ENCODE measurements at places on chromosomes 6 and 20.

GRCh38 chr6:44737829-44738528 lies 350.5 kb downstream of the CDC5L start:
- no peak for DNase-seq

GRCh38 chr6:87541744-87542143 lies 48.0 kb downstream of the RARS2 start:
- DNase-seq: no peak

DNA sequence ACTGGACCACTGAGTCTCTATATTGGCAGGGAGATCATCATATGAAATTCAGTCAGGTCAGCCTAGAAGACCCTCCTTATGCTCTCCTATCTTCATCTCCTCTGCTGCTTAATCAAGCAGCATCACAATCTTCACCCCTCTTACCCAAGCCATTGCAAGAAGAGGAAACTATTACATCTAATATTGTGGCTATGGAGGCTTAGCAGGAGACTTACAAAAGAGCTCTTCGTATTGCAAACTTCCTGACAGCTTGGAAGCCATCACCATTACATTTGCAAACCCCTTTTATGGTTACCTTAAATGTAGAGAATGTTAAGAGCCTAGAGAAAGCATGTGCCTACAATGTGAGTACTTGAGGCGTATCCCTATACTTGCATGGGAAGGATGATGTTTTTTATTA lies 87.2 kb upstream of the STXBP5 start:
- DNase-seq: peak; percentile 67

DNA sequence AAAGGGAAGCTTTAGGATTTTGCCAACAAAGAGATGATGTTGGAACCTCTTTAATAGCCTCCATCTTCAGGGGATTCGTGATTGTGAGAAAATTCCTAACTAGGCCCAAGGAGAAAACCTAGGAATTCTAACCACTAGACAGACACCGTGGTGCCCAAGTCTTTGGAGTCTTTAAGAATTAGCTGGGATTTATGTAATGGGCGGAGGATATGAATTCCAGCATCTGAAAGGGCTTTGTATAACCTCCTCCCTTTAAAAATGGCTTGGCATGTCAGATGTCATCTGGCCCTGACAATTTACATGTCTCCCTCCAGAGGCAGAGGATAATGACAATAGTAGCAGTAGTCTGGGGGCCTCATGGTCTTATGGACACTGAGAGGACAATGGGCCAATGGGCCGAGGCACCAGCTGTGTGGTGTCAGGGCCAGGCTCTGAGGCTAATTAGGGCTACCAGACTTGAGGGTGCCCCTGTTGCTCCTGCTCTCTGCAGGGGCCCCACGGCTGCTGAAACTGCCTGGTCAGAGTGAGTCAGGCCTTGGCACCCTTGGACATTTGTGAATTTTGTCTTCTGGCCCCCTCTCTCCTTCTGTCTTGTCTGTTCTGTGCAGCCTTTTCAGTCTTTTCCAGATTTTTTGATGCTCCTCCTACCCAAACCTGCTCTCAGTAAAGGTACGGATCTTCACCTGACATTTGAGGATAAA lies 113.9 kb downstream of the EDN1 start:
- no peak for DNase-seq

GRCh38 chr6:117740605-117741004 lies 65.3 kb downstream of the NUS1 start:
- DNase-seq: no peak

DNA sequence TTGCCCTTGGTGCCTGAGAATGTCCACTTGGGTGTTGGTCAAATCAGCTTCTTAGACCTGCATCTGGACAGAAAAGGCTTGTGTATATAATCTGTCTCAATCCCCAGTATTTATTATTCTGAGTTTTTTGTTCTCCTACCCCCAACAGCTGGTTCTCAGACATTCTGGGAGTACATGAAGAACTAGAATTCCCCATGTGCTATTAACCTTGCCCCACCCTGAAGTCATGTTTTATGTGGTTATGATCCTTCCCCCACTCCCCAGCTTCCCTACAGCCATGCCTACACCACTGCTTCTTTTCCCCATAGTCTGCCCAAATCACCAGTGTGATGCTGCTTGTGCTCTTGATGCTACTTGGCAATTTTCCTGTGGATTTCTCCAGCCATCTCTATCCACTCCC lies 157.0 kb downstream of the ADAT2 start:
- DNase-seq: no peak

GRCh38 chr20:63261060-63261794 lies 7.0 kb upstream of the NKAIN4 start:
- DNase-seq: no peak

- DNase-seq: no peak
These were observed 36.4 kb downstream of the LRRN4 start for GRCh38 chr20:6017467-6017866.

GRCh38 chr6:133083248-133083967 lies 157.7 kb upstream of the EYA4 start:
- no peak for DNase-seq

DNA sequence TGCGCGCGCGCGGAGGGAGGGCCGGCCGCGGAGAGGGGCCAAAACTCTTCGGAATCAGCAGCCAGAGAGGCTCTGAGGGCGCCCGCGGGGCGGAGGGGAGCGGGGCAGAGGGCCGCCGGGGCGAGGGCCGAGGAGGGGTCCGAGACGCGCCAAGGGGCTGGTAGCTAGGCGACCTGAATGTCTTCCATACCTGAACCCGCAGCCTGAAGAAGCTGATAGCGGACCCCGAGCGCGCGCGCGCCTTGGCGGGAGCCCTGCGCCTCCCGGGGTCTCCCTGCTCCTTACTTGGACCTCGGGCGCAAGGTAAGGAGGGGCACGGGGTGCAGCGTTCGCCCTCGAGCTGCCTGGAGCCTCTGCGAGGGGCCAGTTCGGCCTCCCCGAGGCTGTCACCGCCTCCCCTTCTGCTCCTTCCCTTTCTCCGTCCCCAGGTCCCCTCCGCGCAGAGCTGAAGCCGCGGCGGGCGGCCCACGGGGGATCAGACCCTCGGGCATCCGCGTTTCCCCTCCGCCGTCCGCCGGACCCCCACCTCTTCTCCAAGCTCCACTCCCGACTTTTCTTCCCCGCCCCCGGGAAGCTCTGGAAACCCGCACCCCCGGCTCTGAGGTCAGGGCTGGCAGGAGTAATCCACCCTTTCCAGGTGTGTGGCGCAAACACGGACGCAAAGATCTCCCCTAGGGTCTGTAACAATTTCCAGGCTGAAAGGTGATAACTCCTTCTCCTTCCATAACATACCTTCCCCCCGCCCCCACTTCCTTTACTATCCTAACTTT lies 13.1 kb upstream of the DEK start:
- no peak for DNase-seq

DNA sequence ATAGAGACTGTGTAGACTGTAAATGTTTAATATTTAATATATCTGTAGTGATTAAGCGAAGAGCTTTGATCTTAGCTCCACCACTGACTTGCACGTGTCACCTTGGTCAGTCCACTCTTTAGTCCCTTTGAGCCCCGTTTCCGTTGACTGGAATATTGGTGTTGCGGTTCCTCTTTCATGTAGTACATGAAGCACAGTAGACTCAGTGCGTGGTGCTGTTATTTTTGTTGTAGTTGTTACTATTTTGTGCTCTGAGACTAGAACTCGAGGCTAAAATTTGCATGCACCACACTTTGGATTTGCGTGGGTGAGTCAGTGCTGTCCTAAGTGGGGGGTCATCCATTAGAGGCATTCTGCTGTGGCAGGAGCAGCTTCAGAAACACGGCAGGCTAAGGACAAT lies 291.4 kb downstream of the QKI start:
- DNase-seq: no peak

DNA sequence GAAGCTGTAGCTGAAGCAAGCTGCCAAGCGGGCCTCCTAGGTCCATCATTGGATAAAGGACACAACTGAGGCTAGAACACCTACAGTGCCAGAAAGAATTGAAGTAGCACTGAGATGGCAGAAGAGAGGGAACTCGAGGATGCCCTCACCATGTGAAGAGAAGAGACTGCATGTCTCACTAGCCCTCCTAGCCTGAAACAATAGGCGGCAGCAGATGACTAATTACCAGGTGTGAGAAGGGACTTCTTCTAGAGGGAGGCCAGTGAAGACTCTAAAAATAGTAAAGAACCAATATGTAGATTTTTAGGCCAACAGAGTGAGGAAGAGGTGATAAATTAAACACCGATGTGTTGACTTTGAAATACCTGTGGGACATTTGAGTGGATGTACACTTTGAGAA lies 50.3 kb downstream of the LGSN start:
- no peak for DNase-seq

DNA sequence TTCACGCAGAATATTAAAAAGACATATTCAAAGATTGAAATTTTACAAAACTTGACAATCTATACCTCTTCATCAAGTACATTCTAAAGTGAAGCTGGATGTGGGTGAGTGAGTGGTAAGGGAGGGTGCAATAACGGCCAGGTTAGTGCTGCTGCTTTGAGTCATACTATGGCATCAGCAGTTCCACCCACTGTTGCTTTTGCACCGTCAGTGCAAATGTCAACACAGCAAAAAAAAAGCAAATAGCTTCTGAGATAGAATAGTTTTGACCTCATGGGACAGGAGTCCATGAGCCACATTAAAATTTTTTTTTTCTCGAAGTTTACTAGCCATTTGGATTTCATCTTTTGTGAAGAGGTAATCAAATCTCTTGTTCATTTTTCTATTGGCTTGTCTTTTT lies 31.8 kb downstream of the PSMF1 start:
- no peak for DNase-seq

- no peak for DNase-seq
These were observed 171.6 kb downstream of the ADGB start for GRCh38 chr6:146770275-146770964.

- no peak for DNase-seq
These were observed 76.2 kb downstream of the MAP3K4 start for GRCh38 chr6:161067749-161068148.

DNA sequence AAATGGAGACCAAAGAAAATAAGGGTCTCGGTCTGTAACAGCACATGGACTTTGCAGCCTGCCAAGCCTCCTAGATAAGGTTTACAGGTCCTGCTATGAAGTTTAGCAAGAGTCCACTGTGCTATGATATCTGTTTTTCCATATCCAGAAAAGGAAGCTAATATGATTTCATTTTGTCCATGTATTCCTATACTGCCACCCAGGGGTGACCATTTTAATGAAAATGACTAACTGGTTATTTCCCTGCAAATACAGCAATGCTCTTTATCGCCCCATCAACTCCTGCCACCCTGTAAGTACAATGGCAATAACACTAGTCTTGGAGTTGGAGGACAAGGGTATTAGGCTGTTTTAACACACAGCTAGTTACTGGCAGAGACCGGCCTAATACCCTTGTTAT lies 115.2 kb upstream of the GLP1R start:
- DNase-seq: peak; percentile 66

GRCh38 chr6:160992061-160992979 lies 751 bp downstream of the MAP3K4 start:
- DNase-seq: peak; percentile 82

DNA sequence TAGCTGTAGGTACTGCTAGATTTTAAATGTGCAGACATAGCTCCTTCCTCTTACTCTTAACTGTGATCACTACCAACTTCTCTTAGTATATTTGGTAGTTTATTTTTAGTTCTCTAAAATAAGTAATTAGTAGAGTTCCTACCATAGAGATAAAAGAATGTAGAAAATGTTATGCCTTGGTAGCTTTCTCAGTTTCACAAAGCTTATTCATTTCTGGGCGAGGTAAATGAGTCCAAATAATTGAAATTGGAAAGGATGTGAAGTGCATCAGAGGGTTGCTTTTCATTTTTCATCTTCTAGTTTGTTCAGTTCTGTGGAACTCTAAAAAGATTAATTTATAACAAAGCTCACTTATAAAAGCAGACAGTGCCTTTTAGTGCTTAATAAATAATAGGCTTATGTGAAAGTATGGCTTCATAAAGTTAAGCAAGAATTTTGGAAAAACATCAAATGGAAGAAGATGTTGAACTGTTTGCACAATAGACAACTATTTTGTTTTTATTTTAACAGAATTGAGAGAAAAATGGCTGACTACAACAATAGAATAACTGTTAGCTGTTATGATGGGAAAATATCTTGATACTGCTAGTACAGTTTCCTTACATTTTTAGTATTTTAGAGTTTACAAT lies 303.7 kb downstream of the UTRN start:
- DNase-seq: no peak

DNA sequence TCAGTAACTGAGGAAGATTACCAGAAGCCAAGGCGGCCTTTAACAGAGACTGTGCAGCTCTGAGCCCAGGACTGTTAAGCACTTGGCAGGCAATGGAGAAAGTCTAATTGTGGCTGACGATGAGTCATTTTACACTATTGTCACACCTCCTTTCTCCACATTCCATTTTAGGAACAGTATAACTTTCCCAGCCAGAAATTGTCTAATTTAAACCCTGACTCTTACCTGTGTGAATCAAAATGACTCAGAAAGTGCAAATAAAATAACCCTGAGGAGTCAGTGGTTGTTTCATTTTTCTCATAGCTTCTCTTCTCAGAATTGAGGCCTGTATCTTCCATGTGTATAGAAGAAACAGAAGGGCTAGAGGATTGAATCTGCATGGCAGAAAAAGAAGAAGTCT lies 40.0 kb upstream of the OPN5 start:
- DNase-seq: no peak
